Activated CD8-positive, alpha-beta memory T cell treated with anti-CD3 and anti-CD28 coated beads, Interleukin-2, amount 10 ng/mL, durations not matched to agents 7 days and 5 days (primary cell): ENCODE measurements at places on chromosomes 12 and 14. TPM values are rescaled to one million over a fixed set of nuclear protein-coding genes. Genes with fewer than 3 reads are reported as not detected.

- no peak overlapping the region for H3K4me3 ChIP-seq
- no peaks in the 10 kb centered on the region for H3K27me3 ChIP-seq
- no peak for DNase-seq
These were observed 210.3 kb downstream of the IPO8 start for GRCh38 chr12:30485230-30485890.

DNA sequence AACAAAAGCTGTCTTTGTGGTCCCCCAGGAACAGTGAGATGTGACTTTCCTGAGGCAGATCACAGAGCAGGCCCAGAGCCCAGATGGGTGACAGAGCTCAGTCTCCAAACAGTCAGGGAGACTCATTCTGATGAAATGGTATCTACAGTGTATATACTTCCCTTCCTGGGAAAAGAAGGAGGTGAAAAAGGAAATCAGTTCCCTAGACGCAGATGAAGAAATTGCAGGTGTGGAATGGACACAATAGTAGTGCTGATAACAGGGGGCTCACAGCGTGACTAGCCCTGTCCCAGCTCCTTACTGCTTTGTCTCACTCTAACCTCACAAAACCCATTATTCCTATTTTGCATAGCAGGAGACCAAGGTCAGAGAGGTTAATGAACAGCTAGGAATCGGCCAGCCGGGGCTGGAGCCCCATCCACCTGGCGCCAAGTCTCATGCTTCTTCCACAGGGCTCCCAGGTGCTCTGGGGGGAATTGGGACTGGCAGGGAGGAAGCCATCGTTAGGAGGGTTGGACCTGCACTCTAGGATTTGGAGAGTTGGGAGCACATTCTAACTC lies 11.9 kb downstream of the KCNH3 start:
- no peak for DNase-seq
- no peak overlapping the region for H3K27ac ChIP-seq
- H3K36me3 ChIP-seq: no peaks in the 10 kb centered on the region
- peaks cover 35% of the 10 kb centered on the region for H3K27me3 ChIP-seq
- peaks cover 6% of the 10 kb centered on the region for H3K4me1 ChIP-seq

- DNase-seq: no peak
- no peaks in the 10 kb centered on the region for H3K27me3 ChIP-seq
- H3K27ac ChIP-seq: peak overlapping the region; percentile 85
- H3K4me3 ChIP-seq: peak overlapping the region; percentile 53
These were observed 17.9 kb downstream of the SPTLC2 start for GRCh38 chr14:77598366-77599070.

DNA sequence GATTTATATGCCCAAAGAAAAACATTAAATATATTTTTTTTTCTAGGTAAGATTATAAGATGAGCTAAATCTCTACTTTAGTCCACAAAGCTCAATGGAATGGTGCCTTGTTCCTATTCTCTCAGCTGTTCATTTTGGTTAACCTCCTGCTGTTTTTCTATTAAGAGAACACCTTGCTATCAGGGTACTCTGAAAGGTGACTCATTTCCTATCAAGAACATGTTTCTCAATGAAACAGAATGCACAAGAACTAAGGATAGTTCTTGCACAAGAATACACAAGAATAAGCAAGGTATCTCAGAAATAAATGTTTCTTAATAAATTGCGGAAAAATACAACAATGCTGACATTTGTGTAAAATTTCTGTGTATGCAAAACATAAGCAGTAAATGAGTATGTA lies 14.1 kb downstream of the ABCD2 start:
- peaks cover 40% of the 10 kb centered on the region for H3K4me1 ChIP-seq
- peak overlapping the region; percentile 31 for H3K27ac ChIP-seq
- H3K36me3 ChIP-seq: peaks cover 58% of the 10 kb centered on the region
- H3K27me3 ChIP-seq: no peaks in the 10 kb centered on the region
- no peak overlapping the region for H3K4me3 ChIP-seq
- DNase-seq: no peak

DNA sequence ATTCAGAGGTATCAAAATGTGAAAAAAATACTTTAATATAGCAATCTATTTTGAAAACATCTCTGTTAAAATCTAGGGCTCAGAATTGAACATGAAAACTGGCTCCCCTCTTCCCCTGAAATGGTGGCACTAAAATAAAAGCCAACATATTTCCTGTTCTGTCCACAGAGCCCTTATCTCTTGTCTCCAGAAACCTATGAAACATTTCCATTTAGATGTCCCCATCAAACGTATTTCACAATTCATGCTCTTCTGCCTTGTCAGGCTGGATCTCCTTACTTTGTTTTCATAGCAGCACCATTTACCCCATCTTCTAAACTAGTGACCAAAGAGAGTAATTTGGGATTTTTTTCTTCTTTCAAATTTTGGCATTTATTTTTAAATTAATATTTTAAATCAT lies 42.4 kb downstream of the PDE3A start:
- DNase-seq: no peak
- H3K36me3 ChIP-seq: no peaks in the 10 kb centered on the region
- no peak overlapping the region for H3K27ac ChIP-seq
- H3K4me3 ChIP-seq: no peak overlapping the region
- H3K27me3 ChIP-seq: no peaks in the 10 kb centered on the region

DNA sequence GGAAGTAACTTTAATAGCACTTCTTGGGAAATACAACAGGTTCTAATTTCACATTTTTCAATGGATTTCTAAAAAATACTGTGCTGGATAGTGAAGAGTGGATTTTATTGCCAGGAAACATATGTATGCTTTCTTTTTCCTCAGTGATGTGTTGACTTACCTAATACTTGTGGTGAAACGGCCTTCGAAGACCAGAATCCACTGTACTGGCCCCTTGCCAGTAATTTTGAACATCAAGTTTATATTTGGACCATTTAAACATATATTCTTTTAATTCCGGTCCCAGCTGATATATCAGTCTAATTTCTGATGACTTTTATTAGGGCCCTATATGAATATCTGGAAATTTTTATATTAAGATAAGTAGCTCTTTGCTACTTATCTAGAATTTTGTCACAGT lies 1.8 kb downstream of the MSRB3 start:
- H3K27ac ChIP-seq: no peak overlapping the region
- peaks cover 3% of the 10 kb centered on the region for H3K4me1 ChIP-seq
- peaks cover 60% of the 10 kb centered on the region for H3K27me3 ChIP-seq
- no peak for DNase-seq
- no peaks in the 10 kb centered on the region for H3K36me3 ChIP-seq

GRCh38 chr12:39341179-39341578 lies 101.7 kb downstream of the KIF21A start:
- H3K27me3 ChIP-seq: no peaks in the 10 kb centered on the region
- peaks cover 6% of the 10 kb centered on the region for H3K4me1 ChIP-seq
- no peak overlapping the region for H3K27ac ChIP-seq
- DNase-seq: no peak

DNA sequence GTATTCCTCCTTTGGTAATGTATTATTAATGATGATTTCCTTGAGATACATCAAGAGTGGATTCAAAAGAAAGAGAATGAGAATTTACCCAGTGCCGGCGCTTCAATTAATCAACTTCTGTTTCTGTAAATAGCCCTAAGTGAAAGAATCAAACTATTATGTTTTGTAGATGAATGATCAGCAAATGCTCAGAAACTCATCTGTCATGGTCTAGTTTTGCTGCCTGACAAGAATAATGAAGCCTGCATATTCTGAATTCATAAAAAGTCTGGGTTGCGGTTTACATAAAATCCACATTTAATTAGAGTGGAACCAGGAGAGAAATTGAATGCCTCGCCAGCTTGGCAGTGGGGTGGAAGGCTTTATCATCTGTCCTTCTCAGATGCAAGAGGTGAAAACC lies 325.3 kb downstream of the GALC start:
- no peaks in the 10 kb centered on the region for H3K27me3 ChIP-seq
- no peaks in the 10 kb centered on the region for H3K36me3 ChIP-seq
- H3K4me3 ChIP-seq: no peak overlapping the region
- no peaks in the 10 kb centered on the region for H3K4me1 ChIP-seq
- no peak overlapping the region for H3K27ac ChIP-seq
- DNase-seq: no peak

DNA sequence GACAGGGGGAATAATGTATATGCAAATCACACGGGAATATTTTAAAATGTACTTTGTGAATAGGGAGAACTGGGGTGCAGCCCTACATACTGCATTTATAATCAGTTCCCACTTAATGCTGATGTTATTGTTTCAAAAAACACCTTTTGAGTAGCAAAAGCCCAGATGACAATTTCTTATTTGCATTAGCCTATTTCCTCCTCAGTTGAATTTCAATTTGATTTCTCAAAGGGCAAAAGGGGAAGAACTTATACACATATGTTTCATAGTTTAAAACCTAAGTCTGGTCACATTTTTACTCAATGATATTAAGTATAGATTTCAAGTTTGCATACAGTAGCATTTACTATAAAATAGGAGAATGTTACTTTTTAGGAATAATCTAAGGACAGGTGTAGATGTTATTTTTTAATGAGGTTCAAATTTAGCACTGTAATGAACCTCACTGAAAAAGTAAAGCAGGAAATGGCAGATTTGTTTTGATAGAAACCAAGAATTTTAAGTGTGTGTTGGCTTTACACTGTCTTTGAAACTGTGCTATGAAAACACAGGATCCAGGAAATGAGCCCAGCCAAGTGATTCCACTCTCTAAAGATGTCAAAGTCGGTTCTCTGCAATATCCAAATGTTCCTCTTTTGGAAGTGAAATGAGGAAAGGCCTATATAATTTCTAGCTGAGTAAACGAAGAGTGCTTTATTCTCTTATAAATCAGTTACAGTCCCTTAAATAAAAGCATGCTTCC lies 367.4 kb downstream of the BTG1 start:
- H3K4me1 ChIP-seq: peaks cover 17% of the 10 kb centered on the region
- H3K27me3 ChIP-seq: no peaks in the 10 kb centered on the region
- no peak for DNase-seq
- no peak overlapping the region for H3K4me3 ChIP-seq
- H3K36me3 ChIP-seq: peaks cover 3% of the 10 kb centered on the region
- peak overlapping the region; percentile 70 for H3K27ac ChIP-seq

GRCh38 chr12:75315518-75315917 lies 14.6 kb downstream of the CAPS2 start:
- H3K27me3 ChIP-seq: peaks cover 9% of the 10 kb centered on the region
- H3K4me1 ChIP-seq: no peaks in the 10 kb centered on the region
- no peak overlapping the region for H3K4me3 ChIP-seq
- no peak for DNase-seq
- no peaks in the 10 kb centered on the region for H3K36me3 ChIP-seq

DNA sequence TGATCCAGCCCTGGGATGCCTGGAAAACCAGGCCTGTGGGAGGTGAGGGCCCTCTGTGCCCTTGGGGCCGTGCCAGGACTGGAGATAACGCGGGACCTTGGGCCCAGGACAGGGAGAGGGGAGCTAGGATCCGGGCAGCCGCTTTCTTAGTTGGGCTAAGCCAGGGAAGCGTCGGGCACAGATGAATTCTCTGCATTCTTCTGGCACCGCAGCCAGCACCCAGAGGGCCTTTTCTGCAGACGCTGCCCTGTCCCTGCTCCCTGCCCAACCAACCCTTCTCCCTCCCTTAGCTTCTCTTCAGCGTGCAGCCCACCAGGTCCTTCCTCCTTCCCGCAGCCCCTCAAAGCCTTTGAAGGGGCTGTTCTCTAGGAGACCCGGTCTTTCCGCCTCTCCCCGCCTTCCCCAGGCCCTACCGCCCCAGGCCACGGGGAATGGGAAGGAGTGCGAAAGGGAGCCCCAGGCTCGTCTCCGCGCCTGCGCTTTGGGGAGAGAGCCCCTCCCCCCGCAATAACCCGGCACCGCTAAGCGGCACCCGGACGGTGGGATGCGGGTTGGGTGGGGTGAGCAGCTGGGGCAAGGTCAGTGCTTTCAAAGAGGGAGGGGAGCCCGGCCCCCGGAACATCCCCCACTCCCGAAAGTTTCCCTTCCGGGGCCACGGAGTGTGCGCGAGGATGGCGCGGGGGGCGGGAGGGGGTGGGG lies 663 bp downstream of the NCKAP5L start:
- H3K4me1 ChIP-seq: peaks cover 16% of the 10 kb centered on the region
- H3K4me3 ChIP-seq: peak overlapping the region; percentile 22
- H3K27me3 ChIP-seq: peaks cover 25% of the 10 kb centered on the region
- H3K27ac ChIP-seq: no peak overlapping the region
- no peaks in the 10 kb centered on the region for H3K36me3 ChIP-seq
- no peak for DNase-seq

GRCh38 chr12:64675795-64676194 lies 65.5 kb downstream of the RASSF3 start:
- H3K27me3 ChIP-seq: no peaks in the 10 kb centered on the region
- H3K4me1 ChIP-seq: peaks cover 92% of the 10 kb centered on the region
- DNase-seq: no peak

DNA sequence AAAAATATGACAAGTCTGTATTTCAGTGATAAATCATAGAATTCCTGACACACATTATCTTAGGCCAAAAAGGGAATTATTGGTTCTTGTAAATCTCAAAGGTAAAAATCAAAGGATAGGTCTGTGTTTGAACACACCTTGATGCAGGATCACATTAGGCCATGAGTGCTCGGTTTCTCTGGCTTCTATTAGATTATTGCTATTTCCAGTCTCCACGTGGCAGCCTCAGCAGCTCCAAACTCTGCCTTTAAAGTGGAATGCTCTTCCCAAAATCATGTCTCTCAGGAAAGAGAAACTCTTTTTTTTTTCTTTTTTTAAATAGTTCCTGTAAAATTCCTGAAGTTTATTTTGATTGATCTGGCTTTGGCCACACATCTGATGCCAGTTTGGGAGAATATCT lies 105.6 kb upstream of the FRMD6 start:
- H3K4me1 ChIP-seq: no peaks in the 10 kb centered on the region
- peaks cover 31% of the 10 kb centered on the region for H3K27me3 ChIP-seq
- no peak for DNase-seq
- no peak overlapping the region for H3K27ac ChIP-seq

DNA sequence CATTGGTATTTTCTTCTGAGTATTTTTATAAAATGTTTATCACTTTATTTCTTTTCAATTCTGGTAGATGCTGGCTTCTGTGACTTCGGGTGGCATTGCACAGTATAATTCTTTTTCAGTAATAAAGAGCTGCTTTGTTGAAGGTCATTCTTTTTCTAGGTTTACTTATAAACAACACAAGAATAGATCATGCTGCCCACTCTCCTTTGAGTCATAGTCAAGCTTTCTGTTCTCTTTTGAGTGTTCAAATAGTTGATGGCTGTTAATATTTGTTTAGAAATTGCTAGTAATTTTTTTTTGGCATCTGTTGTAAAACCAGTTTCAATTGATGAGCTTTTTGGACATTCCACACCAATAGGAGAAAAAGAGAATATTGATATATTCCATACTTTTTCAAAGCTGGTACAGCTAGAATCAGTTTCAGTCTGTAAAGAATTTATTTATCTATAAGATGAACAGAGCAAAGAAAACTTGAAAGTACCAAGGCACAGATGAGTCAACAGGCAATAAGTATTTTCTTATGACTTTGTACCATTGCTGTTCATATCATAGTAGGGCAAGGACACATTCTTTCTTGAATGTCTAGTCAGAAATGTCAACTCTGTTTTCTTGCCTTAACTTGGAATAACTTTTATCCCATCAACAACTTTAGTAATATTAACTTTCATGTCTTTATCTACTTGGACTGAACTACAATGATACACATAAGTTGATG lies 513.0 kb upstream of the SEL1L start:
- H3K27ac ChIP-seq: no peak overlapping the region
- DNase-seq: no peak
- H3K4me3 ChIP-seq: no peak overlapping the region
- H3K27me3 ChIP-seq: no peaks in the 10 kb centered on the region

The C12orf50 gene
- total RNA-seq: 0.18 TPM

The GUCY2C gene
- total RNA-seq: not detected

The OAS3 gene
- total RNA-seq: 394 TPM

The GPR65 gene
- total RNA-seq: 21.1 TPM
